Testis (tissue), 5 donors: ENCODE measurements at places on chromosomes 3 and 15. TPM values are rescaled to one million over a fixed set of nuclear protein-coding genes. Genes with fewer than 3 reads are reported as not detected.

- H3K4me1 ChIP-seq = peaks cover 4% of the 10 kb centered on the region
- H3K4me3 ChIP-seq = no peak overlapping the region
- no peak overlapping the region for H3K27ac ChIP-seq
- no peaks in the 10 kb centered on the region for H3K27me3 ChIP-seq
- H3K36me3 ChIP-seq = no peaks in the 10 kb centered on the region
Measured at GRCh38 chr3:129822241-129822640, 71.3 kb downstream of the TMCC1 start.

SPINK8 gene
- polyA plus RNA-seq = not detected

ADAMTSL3 gene
- polyA plus RNA-seq = 8.6 TPM

GRCh38 chr3:112489674-112490479 is 9.4 kb downstream of the BTLA start:
- no peaks in the 10 kb centered on the region for H3K27me3 ChIP-seq
- no peak overlapping the region for H3K27ac ChIP-seq
- H3K4me1 ChIP-seq = no peaks in the 10 kb centered on the region
- no peak overlapping the region for H3K4me3 ChIP-seq

DNA sequence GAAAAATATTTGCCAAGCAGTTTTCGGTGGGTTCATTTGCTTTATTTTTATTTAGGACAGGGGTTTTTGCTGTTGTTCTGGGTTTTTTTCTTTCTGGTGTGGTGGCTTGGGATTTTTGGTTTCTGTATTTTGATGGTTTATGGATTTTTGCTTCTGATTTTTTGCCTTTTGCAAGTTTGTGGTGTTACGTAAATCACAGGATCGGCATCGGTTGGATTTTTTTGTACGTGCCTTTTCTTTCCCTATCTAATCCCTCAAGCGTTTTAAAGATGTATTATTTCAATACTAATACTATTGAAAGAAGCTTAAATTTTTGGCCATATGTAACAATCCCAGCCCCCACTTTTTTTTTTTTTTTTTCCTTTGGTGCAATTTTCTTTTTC is 782 bp upstream of the BCL6 start:
- peak overlapping the region; percentile 78 for H3K4me3 ChIP-seq
- H3K27me3 ChIP-seq = no peaks in the 10 kb centered on the region
- DNase-seq = no peak
- H3K4me1 ChIP-seq = peaks cover 23% of the 10 kb centered on the region
- no peaks in the 10 kb centered on the region for H3K36me3 ChIP-seq

GPR149 gene
- polyA plus RNA-seq = 0.61 TPM

- H3K27me3 ChIP-seq = no peaks in the 10 kb centered on the region
- H3K27ac ChIP-seq = no peak overlapping the region
- H3K4me1 ChIP-seq = no peaks in the 10 kb centered on the region
- no peaks in the 10 kb centered on the region for H3K36me3 ChIP-seq
Measured at GRCh38 chr15:48103647-48104046, 17.1 kb upstream of the SLC24A5 start.
